ENCODE measurements at places on chromosomes 6 and 20.

DNA sequence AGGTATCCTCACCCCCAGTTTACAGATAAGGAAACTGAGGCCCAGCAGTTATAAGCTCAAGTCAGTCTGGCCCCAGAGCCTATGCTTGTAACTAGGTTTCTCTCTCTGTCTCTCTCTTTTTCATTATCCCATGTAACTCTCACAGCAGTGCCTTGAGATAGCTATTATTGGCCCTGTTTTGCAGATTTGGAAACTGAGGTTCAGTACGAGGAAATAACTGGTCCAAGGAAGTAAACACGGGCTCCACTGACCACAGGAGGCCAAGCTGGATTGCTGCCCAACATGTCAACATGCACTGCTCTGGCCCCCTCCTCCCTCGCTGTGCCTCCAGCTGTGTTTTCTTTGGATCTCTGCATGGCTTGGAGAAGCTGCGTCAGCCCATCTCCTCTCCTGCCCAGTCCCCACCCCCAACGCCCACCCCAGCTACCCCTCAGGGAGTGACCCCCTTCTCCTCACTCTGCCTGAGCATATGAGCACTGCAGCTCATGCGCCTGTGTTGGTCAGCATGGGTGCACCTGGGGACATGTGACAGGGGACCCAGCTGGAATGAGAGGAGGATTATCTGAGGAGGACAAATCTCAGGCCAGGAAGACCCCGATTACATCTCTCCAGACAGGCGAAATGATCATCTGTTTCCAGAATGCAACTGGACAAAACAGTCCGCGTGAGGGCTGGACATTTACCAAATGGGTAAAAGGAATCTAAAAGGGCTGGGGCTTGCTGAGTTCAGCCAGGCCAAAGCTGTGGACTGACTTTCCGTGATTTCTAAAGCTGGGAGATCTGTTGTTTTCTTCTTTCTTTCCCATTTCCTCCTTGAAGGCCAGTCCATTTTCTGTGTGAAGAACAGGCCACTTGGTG lies 7.8 kb upstream of the PLTP start:
- DNase-seq = no peak

DNA sequence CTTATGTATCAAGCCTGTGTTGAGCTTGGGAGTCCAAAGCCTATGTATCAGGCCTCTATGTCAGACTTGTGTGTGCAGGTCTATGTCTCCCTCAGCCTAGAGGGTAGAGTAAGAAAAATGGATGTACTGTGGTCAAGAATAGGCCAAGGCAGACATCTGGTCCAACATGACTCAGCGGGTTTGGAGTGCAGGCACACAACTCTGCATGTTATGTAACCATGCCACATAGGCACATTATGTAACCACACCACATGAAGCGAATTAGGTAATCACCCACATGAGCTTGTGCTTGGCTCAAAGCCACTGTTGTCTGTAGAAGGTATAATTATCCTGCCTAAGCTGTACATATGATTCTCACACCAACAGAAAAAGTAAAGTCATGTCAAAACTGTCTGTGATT lies 1190.5 kb upstream of the EYS start:
- DNase-seq = no peak

- DNase-seq = no peak
These were observed 1059.6 kb downstream of the HACE1 start for GRCh38 chr6:103799971-103800670.

- DNase-seq = no peak
These were observed 2.5 kb upstream of the BPIFA1 start for GRCh38 chr20:33233129-33233774.

DNA sequence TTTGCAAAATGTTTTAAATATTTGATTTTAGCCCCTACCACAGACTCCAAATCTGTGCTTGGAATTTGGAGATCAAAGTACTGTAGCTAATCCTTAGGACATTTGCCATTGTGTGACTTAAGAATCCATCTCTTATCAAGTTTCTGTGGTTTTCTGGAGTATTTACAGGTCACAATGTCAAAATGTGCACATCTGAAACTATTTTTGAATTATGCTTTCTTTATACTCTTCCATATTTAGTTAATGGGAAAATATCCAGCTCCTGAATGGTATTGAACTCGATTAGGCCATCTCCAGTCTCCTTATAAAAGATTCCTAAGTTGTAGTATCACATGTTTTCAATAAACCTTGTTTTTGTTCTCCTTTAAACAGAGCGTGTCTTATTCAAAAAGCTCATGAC lies 162.5 kb downstream of the KHDC1L start:
- no peak for DNase-seq

DNA sequence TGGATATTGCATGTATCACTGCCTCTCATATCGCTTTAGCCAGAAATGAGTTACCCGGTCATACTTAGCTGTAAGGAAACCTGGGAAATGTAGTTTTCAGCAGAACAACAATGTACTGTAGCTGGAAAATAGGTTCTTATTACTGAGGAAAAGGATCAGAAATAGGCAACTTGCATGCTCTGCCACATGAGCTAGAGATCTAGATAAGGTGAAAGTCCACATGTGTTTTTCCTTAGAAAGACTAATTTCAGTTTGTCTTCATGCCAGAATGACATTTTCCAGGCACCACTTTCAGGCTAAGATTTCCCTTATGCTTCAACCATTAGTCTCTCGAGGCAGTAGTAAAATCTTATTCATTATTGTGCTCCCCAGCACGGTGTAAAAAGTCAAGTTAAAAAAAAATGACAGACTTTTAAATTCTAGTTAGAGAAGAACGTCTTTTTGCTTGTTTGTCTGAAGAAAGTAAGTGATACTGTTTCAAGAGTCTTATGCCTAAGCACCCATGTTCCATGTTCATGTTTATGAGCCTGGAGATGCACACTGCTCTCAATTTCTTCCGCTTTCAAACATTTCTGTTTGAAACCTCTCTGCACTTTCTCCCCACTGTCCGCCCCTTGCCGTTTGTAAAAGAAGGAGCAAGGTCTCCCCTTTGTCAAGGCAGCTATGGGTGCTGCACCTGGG lies 67.6 kb downstream of the ZNF831 start:
- no peak for DNase-seq

DNA sequence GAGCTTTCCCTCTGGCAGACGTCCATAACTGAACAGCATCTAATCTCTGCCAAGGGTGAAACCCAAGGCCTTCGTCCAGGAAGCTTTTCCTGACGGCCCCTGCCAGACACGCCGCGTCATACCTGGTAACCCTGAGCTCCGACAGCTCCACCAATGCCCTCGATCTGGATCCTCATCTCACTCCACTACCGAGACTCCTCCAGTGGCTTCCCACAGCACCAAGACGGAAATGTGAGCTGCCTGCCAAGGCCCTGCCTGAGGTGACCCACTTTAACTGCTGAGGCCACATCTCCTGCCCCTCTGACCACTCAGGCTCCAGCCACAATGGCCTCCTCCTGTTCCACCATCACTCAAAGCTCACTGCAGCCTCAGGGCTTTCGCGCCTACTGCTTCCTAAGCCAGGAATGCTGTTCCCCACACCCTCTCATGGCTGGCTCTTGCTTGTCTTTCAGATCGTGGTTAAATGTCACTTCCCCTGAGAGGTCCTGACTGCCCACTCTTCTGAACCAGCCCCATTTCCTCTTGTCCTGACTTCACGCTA lies 143.2 kb downstream of the PREX1 start:
- DNase-seq = no peak

DNA sequence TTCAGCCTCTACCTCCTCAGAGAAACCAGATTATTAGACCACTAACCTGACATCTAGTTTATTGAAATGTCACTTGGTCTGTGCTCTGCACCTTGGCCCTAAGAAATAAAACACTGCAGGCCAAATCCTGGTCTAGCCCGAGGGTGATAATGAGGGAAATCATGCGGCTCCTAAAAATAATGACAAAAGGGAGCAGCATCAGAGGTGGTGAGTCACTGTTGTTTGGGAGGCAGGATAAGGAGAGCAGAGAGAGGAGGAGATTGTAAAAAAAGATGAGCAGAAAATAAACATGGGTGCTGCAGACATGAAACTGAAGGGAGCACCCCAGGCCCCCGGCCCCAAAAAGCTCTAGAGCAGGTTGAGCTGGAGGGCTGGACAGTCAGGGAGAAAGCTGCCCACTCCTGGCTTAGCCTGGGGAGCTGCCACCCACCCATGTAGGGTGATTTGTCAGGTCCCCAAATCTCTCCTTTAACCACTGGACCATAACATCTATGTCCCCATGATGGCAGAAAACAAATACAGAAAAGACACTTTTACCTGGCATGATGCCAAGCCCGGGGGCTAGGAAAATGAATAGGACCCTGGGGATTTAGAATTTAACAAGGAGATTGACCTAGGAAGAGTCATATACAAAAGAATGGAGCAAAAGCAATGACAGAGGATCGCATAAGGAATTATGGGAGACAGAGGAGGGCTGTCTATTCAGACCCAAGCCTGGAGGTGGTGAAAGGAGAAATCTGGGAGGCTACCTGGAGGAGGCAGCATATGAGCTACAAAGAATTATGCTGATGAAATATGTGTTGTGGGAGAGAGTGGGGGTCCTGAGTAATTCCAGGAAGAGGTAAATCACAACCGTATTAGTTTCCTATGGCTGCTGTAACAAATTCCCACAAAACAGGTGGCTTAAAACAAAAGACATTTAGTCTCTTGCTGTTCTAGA lies 103.7 kb downstream of the SNAP25 start:
- DNase-seq = no peak

GRCh38 chr20:57680934-57681914 lies 28.6 kb downstream of the PMEPA1 start:
- no peak for DNase-seq

- DNase-seq = no peak
These were observed 177.9 kb downstream of the FRK start for GRCh38 chr6:115882771-115883170.

- DNase-seq = no peak
These were observed 70.9 kb upstream of the UFL1 start for GRCh38 chr6:96450770-96451130.

GRCh38 chr6:3210024-3210610 lies 17.3 kb downstream of the TUBB2B start:
- DNase-seq = no peak

DNA sequence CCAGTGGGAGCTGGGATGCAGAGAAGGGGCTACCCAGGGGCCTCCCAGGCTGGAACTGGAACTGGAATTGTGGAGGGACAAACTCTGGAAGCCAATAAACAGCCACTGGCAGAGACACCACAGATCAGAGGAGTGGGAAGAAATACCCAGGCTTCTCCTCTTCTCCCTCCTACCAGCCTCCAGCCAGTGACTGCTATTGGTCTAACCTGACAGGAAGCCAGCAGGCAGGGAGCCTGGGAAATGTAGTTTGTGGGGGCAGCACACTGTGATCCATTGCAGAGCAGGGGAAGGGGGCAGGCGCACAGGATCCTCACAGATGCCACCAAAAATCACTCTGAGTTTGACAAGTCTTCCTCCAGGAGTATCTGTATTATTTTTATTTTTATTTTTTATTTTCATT lies 12.1 kb upstream of the MLN start:
- DNase-seq = no peak

- no peak for DNase-seq
These were observed 15.3 kb downstream of the ECHDC1 start for GRCh38 chr6:127328043-127328609.

GRCh38 chr6:166360243-166361076 lies 18.1 kb upstream of the SFT2D1 start:
- no peak for DNase-seq

- no peak for DNase-seq
These were observed 85.3 kb downstream of the SIM1 start for GRCh38 chr6:100379386-100379785.

DNA sequence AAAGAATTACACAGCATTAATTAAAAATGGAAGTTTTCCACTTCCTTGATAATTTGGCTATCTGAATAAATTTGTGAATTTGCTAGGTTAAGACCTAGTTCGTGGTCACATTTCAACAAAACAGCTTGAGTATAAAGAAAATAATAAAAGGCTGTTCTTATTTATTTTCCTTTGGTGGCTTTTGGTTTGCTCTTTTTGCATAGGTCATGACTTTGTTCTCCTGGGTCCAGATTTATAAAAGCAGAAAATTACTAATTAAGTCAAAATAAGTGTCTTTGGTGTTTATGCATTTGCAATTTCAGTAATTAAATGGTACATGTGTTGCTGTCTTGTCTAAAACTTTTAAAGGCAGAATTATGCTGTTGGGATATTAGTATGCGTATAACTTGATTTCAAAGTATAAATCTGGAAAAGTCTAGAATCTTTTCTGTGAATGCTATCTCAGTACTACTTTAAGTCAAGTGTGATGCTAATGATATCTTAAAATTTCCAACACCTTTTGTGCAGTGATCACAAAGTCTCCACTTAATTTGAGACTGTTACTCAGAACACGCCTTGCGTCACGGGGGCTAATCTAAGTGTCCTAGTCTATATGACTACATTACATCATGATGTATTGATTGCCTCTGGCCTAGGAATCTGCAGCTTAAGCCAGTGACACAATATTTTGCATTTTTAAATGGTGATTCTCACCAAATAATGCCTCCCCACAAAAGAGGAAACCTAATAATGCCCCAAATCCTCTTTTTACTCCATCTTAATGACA lies 41.0 kb downstream of the GNAS start:
- peak; percentile 48 for DNase-seq

DNA sequence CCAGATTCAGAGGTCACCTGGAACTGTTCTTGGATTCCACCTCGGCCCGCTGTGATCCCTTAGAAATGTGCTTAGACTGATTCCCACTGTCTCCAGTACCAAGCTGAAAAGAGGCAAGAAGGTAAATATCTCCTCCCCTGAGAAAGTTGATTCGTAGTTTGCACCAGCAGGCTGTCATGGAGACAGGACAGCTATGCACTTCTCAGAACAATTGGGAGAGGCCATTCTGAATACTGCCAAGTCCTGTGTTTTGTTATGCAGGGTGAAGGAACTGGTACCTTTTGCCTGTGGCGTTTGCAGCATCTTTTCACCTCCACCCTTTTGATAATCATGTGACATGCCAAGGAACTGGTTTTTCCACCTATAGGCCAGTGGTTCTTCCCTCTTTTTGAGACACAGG lies 58.2 kb upstream of the RNGTT start:
- DNase-seq = no peak

Measured in stimulated activated CD4-positive, alpha-beta T cell treated with anti-CD3 and anti-CD28 coated beads, Interleukin-4, amount 100 ng/mL, for 48 hours (primary cell).